ENCODE measurements at places on chromosomes 5 and 9. TPM values are rescaled to one million over a fixed set of nuclear protein-coding genes. Genes with fewer than 3 reads are reported as not detected.

GRCh38 chr9:115849679-115850412 is 303.7 kb upstream of the PAPPA start:
- H3K4me1 ChIP-seq, result no peaks in the 10 kb centered on the region
- no peak overlapping the region for H3K27ac ChIP-seq
- DNase-seq, result no peak
- no peak overlapping the region for H3K4me3 ChIP-seq

DNA sequence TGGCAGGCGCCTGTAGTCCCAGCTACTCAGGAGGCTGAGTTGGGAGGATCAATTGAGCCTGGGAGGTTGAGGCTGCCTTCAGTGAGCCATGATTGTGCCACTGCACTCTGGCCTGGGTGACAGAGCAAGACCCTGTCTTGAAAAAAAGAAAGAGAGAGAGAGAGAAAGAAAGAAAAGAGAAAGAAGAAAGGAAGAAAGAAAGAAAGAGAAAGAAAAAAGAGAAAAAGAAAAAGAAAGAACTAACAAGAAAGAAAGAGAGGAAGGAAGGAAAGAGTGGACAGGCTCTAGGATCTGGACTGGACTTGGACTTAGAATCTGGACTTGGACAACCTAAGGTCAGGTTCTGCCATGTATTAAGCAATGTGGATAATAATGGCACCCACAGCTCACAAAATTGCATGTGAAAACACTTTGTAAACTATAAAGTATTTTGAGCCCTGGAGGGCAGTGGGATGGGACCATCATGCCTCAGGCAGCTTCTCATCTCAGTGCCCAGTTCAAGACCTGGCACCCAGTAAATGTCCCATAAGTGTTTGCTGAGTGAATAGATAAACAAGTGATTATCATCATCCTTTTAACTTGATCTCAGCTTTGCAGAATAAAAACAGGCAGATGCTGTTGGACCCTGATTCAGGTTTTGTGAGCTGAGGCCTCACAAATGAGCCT is 12.8 kb upstream of the PHF19 start:
- no peak overlapping the region for H3K27ac ChIP-seq
- H3K36me3 ChIP-seq, result no peaks in the 10 kb centered on the region
- H3K4me3 ChIP-seq, result no peak overlapping the region
- no peaks in the 10 kb centered on the region for H3K4me1 ChIP-seq
- no peak for DNase-seq

DNA sequence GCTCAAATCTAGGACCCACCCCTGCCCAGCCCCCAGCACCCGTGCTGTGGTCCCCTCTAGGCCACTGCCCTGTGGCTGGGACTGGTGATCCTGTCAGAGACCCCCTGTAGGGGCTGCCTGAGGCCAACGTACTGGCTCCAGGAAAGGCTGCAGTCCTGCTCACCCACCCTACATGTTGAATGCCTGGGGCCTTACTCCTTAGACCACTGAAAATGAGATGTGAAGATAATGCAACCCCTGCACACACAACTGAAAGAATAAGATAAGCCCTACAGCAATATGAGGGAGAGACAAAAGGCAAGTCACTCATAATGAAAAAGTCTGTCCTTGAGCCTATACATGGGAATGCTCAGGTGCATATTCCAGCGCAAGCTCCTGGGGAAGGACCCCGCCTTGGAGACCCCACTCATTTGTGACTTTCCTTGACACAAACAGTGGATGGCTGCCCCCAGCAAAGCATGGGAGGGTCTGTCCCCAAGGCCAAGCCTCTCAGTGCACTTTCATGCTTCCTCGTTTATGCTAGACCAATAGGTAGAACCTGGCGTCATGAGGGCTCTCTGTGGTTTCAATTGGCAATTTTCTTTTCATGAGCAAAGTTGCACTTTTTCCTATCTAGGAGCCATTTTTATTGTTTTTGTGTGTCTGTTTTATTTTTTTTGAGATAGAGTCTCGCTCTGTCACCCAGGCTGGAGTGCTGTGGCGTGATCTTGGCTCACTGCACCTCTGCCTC is 12.5 kb upstream of the WNK2 start:
- no peaks in the 10 kb centered on the region for H3K36me3 ChIP-seq
- no peaks in the 10 kb centered on the region for H3K27me3 ChIP-seq
- H3K27ac ChIP-seq, result no peak overlapping the region
- no peak overlapping the region for H3K4me3 ChIP-seq

DNA sequence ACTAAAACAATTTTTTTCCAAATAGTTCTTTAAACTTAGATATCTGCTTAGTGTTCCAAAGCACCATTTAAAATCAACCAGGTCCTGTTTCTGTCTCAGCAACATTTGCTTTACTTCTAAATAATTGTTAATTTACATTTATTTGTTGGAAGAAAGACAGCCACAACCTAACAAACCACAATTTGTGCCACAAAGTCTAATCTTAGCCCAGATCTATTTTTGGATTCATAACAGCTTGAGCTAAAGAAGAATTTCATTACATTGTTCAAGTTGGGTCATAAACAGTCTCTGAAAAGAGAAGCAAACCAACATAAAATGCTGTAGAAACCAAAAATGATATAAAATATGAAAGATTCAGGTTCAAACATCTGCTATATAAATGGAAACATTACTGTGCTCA is 24.4 kb downstream of the MLLT3 start:
- no peak overlapping the region for H3K27ac ChIP-seq
- peaks cover 3% of the 10 kb centered on the region for H3K4me1 ChIP-seq
- no peak overlapping the region for H3K4me3 ChIP-seq

DNA sequence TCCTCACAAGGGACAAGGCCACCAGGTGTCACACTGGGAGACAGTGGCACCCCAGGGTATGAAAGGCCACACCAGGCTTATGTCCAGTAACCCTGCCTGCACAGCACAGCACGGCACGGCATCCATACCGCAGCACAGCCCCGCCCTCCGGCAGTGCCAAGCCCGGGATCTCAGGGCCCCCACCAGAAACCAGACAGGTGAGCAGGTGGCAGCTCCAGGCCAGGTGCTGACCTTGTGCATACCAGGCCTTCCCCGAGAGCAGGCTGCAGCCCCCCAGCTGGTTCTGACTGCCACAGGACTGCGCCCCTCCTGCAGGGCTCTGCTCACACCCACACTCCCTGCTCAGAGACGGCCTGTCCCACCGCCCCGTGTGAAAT is 56.5 kb downstream of the ADAMTS2 start:
- H3K4me1 ChIP-seq, result no peaks in the 10 kb centered on the region
- no peak overlapping the region for H3K4me3 ChIP-seq
- H3K36me3 ChIP-seq, result no peaks in the 10 kb centered on the region

DNA sequence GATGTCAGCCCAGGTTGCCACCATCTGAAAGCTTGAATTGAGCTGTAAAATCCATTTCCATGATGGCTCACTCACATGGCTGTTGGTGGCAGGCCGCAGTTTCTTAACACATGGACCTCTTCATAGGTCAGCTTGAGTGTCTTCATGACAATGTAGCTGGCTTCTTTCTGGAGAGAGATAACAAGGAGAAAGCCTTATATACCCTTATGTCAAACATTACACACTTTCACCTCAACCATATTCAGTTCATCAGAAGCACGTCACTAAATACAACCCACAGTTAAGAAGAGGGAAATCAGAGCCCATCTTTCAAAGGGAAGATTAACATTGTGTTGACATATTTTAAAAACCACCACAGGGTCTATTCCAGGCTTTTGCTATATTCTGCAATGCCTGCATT is 604.4 kb downstream of the PRELID2 start:
- H3K36me3 ChIP-seq, result no peaks in the 10 kb centered on the region
- no peaks in the 10 kb centered on the region for H3K4me1 ChIP-seq
- H3K4me3 ChIP-seq, result no peak overlapping the region
- DNase-seq, result no peak
- H3K27ac ChIP-seq, result no peak overlapping the region

DNA sequence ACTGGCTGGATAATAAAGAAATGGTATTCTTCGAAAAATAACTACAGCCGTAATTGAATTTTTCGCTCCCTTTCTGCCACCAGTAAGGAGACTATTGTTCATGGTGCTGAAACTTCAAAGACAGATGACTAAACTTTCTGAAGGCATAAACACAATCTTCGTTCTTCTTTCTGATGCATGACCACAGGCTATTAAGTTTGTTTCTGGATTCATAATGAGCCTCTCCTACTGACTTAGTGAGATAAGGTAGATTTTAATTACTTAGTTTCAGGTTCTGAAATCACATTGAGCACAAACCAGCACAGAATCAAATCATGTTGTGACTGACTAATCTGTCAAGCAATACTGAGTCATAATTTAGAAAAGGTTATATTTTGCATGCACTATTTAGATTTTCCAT is 441.8 kb upstream of the CCNG1 start:
- no peak overlapping the region for H3K4me3 ChIP-seq
- no peaks in the 10 kb centered on the region for H3K27me3 ChIP-seq

DNA sequence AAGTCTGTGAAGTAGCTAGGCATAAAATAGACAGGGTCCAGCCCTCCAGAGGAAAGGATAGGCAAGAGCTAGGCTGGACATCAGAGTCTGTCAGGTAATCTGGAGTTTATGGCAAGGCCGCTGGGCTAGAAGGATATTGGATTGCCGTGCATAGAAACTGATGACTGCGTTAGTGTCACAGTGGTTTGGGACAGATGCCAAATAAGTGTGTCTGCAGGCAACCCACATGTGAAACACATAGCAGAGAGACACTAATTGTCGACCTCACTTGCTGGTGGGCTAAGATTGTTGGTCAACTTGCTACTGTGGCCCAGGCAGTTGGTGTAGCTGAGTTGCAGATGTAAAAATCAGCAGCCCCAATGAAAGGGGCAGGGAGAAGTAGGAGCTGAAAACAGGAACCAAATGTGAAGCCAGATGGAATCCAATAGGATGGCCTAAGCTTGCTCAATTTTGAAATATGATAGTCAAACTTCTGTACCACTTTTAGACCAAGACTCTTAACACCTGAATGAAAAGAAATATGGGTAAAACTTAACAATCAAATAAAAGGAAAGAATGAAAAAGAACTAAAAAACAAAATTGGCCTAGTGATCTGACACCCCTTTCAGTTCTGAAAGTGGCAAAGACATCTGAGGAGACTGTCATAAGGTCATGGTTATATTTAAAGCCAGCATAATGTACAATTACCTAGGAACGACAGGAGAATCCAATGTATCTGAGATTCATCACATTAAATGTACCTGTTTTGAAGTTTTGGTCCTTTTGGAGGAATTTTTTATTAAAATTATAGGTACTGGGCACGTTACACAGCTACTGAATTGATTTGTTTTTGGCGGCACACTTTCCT is 243.3 kb upstream of the ACTBL2 start:
- no peaks in the 10 kb centered on the region for H3K27me3 ChIP-seq
- DNase-seq, result no peak
- H3K36me3 ChIP-seq, result no peaks in the 10 kb centered on the region

Gene FCN2
- 2.8 TPM for polyA plus RNA-seq

Gene LCN9
- not detected for polyA plus RNA-seq

Gene MSX2
- polyA plus RNA-seq, result 0.37 TPM

Gene MSH3
- polyA plus RNA-seq, result 7.0 TPM

Gene PRDM9
- polyA plus RNA-seq, result not detected
